SK-N-SH (cell line): ENCODE measurements at places on chromosomes 11 and 22. TPM values are rescaled to one million over a fixed set of nuclear protein-coding genes. Genes with fewer than 3 reads are reported as not detected.

DNA sequence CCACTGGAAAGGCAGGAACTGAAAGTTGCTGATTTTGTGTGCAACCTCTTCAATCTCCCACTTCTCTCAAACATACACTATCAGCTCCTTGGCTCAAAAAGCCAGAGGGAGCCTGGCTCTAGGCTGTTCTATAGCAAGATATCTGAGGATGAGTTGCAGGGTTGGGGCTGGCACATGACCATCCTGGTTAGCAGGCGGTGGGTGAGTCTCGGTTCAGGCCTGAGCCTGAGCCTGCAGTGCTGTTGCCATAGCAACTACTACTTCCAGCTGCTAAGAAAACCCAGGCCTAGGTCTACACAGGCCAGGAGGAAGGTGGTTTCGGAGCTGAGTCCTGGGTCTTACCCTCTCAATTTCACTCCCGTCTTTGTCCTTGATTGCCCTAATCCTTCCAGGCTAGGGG, 39.0 kb downstream of the CWC15 start:
- DNase-seq = peak; percentile 51
- no peak overlapping the region for H3K4me3 ChIP-seq
- H3K36me3 ChIP-seq = no peaks in the 10 kb centered on the region

GRCh38 chr11:41382927-41383326, 76.5 kb downstream of the LRRC4C start:
- no peak overlapping the region for H3K27ac ChIP-seq
- H3K4me3 ChIP-seq = no peak overlapping the region
- H3K36me3 ChIP-seq = no peaks in the 10 kb centered on the region
- H3K27me3 ChIP-seq = no peaks in the 10 kb centered on the region
- H3K4me1 ChIP-seq = no peaks in the 10 kb centered on the region

DNA sequence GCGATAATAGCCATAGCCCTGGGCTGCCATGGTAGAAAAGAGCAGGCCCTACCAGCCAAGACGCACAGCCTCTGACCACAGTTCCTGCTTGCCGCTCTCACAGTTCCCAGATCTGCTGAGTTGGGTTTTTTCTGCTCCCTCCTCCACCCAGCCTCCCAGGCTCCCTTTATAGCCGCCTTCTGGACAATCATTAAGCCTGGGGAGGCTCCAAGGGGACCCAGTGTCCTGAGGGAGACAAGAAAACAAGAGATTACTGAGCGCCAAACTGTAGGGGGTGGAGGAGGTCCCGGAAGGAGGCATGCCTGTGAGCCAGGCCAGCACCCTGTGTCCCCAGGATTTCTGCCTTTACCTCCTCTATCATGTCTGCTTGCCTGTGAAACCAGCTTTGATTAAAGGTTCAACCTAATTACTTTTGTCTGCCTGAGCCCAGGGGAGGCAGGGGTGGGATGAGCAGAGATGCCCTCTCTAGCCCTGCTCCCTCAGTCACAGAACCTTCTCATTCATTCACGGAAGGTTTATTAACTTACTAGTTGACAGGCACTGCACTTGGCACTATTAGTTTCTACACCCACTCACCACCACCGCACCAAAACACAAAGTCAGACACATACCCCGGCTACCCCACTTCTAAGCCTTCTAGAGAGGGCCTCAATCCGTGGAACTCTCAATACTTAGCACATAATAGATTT, 1.2 kb downstream of the SLC37A4 start:
- no peaks in the 10 kb centered on the region for H3K36me3 ChIP-seq
- peak; percentile 37 for DNase-seq
- peaks cover 5% of the 10 kb centered on the region; the same call in 1 of the 2 replicates for H3K4me1 ChIP-seq
- peak overlapping the region; percentile 81 for H3K4me3 ChIP-seq
- no peaks in the 10 kb centered on the region for H3K27me3 ChIP-seq

DNA sequence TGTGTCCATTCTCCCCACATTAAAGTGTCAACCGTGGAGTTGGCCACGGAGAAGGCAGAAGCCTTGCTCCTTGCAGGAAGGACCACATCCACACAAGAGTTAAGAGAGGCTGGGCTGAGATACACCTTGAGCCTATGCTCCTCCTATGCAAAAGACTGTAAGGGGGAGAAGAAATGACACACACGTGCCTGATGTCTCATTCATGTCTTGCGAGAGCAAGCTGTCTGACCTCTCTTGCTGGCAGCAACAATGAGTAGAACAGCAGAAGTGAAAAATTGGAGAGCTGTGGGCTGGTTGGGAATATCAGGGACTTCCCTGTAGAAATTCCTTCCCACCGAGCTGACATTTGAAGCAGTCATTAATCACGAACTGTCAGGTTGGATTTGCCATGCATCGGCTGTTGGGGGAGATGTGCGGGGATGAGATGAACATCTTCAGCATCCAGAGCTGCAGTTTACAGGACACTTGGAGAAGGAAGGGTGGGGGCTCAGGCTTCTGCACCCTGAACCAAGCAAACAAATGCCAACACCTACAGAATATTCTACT, 139.3 kb downstream of the MYO18B start:
- no peaks in the 10 kb centered on the region for H3K36me3 ChIP-seq
- no peak overlapping the region for H3K27ac ChIP-seq
- no peak overlapping the region for H3K4me3 ChIP-seq

DNA sequence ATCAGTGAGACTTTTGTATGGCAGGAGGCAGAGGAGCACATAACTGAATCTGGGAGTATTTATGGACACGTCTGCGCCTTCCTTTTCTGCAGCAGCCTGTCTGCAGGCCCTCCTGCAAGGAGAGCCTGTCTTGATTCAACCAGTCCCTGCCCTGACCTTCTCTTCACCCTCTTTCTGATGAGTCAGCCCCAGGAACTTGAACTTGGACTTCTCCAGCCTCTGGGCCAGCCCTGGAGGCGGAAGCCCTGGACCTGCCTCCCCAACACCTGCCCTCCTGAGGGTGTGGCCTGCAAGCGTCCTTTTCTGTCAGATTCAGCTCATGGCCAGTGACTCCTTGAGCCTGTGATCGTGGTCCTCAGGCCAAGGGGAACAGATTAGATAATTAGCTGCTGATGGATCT, 20.0 kb downstream of the DAGLA start:
- peaks cover 33% of the 10 kb centered on the region; the same call in 1 of the 2 replicates for H3K4me1 ChIP-seq
- H3K4me3 ChIP-seq = no peak overlapping the region

- no peak overlapping the region for H3K27ac ChIP-seq
- H3K36me3 ChIP-seq = no peaks in the 10 kb centered on the region
- no peak overlapping the region for H3K4me3 ChIP-seq
- no peaks in the 10 kb centered on the region; the same call in 1 of the 2 replicates for H3K27me3 ChIP-seq
- no peaks in the 10 kb centered on the region for H3K4me1 ChIP-seq
These were observed 557 bp downstream of the MOV10L1 start for GRCh38 chr22:50090412-50090714.

GRCh38 chr11:107044503-107044902, 26.2 kb upstream of the GUCY1A2 start:
- H3K4me1 ChIP-seq = peaks cover 7% of the 10 kb centered on the region; the same call in 1 of the 2 replicates
- no peak overlapping the region for H3K4me3 ChIP-seq
- H3K36me3 ChIP-seq = no peaks in the 10 kb centered on the region
- no peak for DNase-seq
- peak overlapping the region; percentile 90 for H3K27ac ChIP-seq
- H3K27me3 ChIP-seq = no peaks in the 10 kb centered on the region

GRCh38 chr11:119445379-119445778, 22.4 kb upstream of the THY1 start:
- H3K27me3 ChIP-seq = no peaks in the 10 kb centered on the region
- no peak for DNase-seq
- H3K36me3 ChIP-seq = no peaks in the 10 kb centered on the region
- H3K4me3 ChIP-seq = no peak overlapping the region
- H3K4me1 ChIP-seq = no peaks in the 10 kb centered on the region

MUC2 gene
- polyA plus RNA-seq = not detected in 2 replicates

TRPC6 gene
- polyA plus RNA-seq = not detected in 2 replicates

C11orf86 gene
- 0.06 and 0.08 TPM in 2 replicates for polyA plus RNA-seq

IRAG1 gene
- 0.05 and 0.10 TPM in 2 replicates for polyA plus RNA-seq
